Anterior cingulate cortex (tissue), 58 donors: ENCODE measurements at places on chromosomes 1 and 21.

GRCh38 chr1:218171302-218171893 is 113.7 kb upstream of the RRP15 start:
- no peak for DNase-seq

DNA sequence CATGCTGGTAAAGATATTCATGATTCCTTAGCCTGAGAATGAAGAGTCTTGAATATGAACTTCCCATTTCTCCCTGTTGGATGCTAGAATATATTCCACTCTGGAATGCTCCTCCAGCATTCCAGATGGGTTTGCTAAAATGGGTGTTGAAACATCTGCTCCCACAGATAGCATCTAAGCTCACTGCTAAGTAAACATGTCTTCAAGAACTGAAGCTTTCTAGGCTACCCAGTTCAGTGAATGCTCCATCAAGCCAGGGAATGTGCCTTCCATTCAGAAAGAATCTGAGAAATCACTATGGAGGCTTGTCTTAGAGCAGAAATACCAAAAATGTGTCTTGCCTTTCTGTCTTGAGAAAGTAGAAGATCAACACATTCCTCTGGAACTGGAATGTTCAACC is 81.1 kb downstream of the TNFSF18 start:
- no peak for DNase-seq

DNA sequence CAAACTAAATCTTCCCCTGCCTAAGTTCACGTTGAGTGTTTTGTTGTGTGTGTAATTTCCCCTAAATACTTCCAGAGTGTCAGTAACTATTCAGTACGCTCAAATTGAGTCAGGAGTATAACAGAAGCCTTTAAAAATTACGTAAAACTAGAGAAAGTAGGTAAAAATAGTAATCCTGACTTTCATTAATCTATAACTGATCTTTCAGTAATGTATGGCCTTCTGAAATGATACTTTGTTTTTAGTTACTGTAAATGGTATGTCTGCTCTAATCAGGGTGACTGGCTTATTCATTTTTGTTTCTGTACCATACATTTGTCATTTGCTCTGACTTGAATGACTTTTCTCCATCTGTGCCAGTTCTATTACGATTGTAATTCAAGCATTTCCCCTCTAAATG is 29.4 kb downstream of the MIER1 start:
- DNase-seq, result no peak

DNA sequence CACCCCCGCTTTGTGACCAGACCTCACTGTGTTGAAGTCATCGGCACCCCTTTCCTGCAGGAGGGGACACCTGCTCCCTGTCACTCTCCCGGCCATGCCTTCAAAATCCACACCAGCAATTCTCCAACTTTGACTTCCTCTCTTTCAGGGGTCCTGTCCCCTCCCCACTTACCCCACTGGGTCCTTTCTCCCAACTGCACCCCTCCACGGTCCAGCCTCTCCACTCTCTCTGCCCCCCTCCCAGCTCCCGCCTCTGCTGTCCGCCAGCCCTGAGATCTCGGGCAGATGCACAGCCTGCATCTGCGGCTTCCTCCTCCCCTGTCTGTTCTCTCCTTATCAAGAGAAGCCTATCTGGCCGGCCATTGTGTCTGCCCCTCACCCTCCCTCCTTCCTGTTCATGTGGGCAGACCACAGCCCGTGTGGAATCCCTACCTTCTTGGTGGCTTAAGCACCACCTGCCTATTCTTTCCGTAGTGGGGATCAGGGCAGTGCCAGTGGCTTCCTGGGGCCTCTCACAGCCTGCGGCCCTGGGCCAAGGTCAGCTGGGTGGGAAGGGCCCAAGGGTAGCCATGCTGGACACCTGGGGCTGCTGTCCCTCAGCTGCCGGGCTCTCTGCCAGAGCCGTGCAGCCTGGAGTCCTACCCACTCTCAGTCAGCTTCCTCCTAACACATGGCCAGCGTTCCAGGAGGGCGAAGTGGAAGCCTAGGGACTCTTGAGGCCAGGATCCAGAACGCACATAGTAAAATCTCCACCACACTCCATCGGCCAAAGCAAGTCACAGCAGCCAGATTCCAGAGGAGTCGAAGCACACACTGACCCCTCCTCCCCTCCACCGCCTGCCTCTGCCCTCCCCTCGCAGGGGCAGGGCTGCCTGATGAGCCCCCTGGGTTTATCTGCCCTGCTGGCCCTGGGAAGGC is 5.1 kb upstream of the HES4 start:
- DNase-seq, result no peak

DNA sequence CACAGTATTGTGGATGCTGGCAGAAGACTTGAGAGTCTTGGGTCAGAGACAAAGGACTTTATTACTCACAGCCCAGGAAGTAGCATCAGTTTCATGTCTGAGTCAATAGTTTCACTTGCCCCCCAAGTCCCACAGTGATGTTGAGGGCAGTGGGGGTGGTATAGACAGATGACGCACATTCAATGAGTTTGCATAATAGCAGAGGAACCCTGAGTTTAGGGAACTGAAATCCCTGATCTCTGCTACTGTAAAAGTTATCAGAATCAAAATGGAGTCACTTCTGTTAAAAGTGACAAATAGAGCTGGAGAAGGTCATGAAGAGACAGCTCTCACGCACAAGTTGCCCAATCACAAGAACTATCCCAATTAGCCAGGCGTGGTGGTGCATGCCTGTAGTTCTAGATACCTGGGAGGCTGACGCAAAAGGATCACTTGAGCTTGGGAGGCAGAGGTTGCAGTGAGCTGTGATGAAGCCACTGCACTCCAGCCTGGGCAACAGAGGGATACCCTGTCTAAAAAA is 11.5 kb upstream of the HCRTR1 start:
- DNase-seq, result no peak

DNA sequence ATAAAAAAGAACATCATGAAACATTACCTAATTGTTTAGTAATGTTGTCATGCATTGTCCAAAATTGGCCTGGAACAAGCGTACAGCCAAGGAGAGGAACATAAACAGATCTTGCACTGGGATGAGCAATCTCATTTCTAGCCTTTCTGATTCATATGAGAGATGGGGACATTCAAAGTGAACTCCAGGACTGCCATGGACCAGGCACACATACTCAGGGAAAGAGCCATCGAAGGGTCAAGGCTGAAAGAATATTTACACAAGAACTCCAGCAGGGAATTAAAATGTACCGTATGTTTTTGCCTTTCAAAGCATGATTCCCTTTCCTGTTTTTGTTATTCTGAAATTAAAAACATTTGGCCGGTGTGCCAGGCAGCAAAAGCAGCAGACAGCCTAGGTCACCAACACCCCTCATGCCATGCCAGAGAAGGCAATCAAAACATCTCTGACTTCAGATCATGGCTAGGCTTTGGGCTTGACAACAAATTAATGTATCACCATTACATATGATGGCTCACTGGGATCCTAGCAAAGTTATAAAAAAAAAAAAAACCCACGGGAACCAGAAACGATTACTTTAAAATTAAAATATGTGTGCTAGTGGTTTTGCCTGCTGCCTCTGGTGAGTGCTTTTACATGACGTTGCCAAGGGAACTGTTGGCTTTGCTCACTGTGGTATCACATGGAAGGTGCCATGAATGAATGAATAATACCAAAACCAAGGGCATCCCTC is 159.8 kb downstream of the TGFBR3 start:
- no peak for DNase-seq

- DNase-seq, result no peak
Observed at GRCh38 chr21:34023691-34024373, 49.5 kb upstream of the MRPS6 start.

DNA sequence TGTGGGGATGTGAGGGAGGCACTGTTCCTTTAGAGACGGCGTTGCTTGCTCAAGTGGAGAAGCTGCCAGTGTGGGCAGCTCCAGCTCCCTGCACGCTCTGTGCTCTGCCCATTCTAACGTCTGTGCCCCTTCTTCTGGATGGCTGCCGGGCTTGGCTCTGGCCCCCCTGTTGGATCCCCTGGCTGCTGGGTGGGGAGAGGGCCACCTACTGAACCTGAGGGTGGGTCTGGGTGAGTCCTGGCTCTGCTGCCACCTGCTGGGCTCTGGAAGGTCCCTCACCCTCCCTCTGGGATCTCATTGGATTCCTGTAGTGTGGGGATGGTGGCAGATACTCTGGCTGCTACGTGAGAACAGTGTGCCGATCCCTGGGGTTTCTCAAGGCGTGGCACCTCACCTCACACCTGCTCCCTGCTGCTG is 5.0 kb downstream of the PFKL start:
- no peak for DNase-seq

GRCh38 chr1:79667848-79668696 is 661.5 kb upstream of the ADGRL4 start:
- no peak for DNase-seq

GRCh38 chr21:44555200-44555875 is 3.3 kb downstream of the KRTAP10-3 start:
- no peak for DNase-seq

- no peak for DNase-seq
Observed at GRCh38 chr1:226730071-226730470, 9.0 kb downstream of the ITPKB start.

DNA sequence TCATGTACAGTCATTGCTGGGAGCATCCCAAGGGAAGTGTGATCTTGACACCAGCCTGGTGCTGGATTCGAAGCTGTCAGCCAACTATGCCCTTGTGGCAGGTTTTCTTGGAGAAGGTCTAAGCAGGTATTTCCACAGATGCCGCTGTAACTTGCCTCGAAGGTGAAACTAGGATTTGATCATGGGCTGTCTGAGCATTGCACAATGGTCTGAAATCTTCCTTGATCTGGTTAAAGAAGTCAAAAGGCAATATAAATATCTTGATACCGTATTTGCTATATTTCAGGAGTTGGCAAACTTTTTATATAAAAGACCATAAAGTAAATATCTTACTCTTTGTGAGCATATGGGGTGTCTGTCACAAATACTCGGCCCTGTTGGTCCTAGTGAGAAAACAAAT is 206.8 kb downstream of the LYPLAL1 start:
- no peak for DNase-seq

DNA sequence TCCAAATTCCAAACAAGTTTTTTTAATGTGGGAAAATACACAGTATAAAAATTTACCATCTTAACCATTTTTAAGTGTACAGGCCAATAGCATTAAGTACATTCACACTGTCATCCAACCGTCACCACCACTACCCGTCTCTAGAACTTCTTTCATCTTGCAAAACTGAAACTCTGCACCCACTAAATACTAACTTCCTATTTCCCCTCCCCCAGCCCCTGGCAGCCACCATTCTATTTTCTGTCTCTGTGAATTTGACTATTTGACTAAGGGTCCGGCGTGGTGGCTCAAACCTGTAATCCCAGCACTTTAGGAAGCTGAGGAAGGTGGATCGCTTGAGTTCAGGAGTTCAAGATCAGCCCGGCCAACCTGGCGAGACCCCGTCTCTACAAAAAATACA is 36.1 kb downstream of the CLSTN1 start:
- DNase-seq, result no peak

GRCh38 chr1:243850452-243851256 is 611 bp upstream of the AKT3 start:
- peak; percentile 86 for DNase-seq

DNA sequence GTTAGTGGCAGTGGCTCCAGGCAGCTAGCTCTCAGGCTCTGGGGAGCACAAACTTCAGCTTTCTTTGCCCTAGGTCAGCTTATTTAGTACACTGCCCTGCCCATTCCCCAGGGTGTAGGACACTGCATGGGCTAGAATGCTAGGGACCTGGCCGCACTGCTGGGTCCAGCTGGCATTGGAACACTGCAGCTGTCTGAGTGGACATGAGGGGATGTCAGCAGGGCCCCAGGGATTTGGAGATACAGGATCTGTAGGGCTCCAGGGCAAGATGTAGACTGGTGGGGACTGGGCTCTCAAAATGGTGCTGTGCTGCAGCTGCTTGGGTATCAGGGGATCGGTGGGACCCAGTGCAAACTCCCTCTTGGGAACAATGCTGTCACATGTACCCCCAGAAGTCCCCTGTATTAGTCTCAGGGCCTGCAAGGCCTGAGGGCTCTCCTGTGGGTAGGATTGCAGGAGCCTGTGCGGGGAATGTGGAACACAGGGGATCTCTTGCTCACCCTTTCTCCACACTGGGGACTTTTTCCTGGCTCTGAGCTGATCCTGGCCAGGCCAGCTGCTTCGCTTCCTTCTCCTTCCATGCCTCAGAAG is 25.2 kb upstream of the TTC22 start:
- DNase-seq, result no peak

GRCh38 chr1:118364882-118365281 is 179.9 kb upstream of the SPAG17 start:
- no peak for DNase-seq

GRCh38 chr21:15653710-15654109 is 76.1 kb upstream of the USP25 start:
- no peak for DNase-seq

DNA sequence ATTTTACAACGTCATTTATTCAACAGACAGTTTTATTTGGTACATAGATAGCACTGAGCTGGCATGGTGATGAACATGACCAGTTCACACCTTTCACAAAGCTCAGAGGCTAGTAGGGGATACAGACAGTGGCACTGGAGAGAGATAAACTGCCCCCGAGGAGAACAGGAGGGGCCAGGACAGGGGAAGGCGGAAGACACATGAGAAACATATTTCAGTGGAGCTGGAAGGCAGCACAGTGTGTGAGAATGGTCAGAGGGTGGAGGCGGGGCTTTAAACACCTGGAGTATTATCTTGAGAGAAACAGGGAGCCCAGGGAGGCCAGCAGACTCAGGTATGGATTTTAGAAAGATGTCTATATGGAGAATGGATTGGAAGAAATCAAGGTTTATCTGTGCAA is 49.5 kb downstream of the CHML start:
- DNase-seq, result no peak

GRCh38 chr1:187067160-187067559 is 238.4 kb downstream of the PLA2G4A start:
- no peak for DNase-seq

GRCh38 chr1:14855268-14855667 is 256.8 kb downstream of the KAZN start:
- DNase-seq, result no peak

DNA sequence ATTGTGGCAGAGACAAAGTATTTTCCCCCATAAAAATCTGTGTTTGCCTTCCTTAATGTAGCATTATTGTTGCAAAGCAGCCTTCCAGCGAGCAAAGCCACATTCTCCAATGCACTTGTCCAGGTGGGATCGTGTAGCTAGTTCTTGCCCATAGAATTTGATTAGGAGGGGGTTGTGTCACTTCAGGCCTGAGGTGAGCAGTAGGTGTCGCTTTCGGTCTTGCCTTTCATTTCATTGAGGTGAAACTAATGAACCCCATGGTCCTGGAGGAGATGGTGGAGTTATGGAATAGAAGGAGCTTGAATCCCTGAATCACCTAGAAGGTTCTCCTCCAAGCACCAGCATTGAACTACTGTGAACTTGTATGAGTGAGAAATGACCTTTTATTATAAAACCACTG is 318.9 kb upstream of the PBX1 start:
- DNase-seq, result no peak

- DNase-seq, result no peak
Observed at GRCh38 chr21:25385911-25386474, 221.3 kb downstream of the MRPL39 start.

- DNase-seq, result no peak
Observed at GRCh38 chr1:214917081-214917635, 165.4 kb upstream of the KCNK2 start.
